Activated CD8-positive, alpha-beta T cell treated with anti-CD3 and anti-CD28 coated beads, Interleukin-2, amount 10 ng/mL, durations not matched to agents 7 days and 5 days (primary cell): ENCODE measurements at places on chromosomes 3 and 15. TPM values are rescaled to one million over a fixed set of nuclear protein-coding genes. Genes with fewer than 3 reads are reported as not detected.
A peak's percentile ranks its signal among the peaks of the same experiment; 100 is the strongest.

Gene SNTN
- not detected for total RNA-seq

Gene TAGLN3
- not detected for total RNA-seq

Gene RYR3
- total RNA-seq, result not detected

Gene ITIH1
- not detected for total RNA-seq

Gene CYP1A2
- not detected for total RNA-seq

Gene CFAP44
- 4.5 TPM for total RNA-seq

Gene CCDC12
- total RNA-seq, result 59.4 TPM

Gene SLC35A5
- 21.0 TPM for total RNA-seq

DNA sequence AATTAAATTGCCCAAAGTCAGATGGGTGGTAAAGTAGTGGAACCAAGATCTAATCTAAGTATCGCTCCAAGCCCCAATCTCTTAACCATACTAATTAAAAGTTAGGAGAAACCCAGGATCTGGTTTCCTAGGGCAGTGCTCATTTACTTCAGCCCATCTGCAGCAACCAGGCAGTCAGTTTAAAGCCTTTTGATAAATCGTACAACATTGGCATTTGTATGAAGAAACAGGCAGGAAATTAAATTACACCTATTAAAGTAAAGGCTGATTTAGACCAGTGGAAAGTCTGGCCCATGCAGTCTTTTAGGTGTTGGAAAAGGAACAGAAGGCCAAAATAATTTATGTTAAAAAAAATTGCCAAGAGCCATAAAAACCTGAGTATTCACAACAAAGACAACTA lies 594.4 kb upstream of the UBE2E2 start:
- DNase-seq, result no peak

- no peak for DNase-seq
Measured at GRCh38 chr3:96756516-96756915, 57.9 kb upstream of the EPHA6 start.

DNA sequence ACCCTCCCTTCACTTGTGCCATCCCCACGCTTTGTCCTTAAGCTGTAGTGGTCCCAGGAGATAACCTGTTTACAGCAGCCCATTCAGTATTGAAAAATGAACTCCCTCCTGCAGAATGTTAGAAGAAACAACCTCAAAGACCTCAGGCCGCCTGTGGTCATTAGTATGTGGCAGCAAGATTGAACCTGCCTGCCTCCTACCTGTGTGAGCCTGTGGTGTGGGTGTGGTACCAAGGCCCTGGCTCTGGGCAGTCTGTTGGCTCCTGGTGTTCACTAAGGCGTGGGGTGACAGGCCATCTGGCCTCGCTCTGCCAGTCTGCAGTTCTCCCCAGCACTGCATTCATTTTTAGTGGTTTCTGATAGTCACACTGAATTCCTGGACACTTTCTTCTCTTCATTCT lies 21.0 kb downstream of the LSM3 start:
- no peak for DNase-seq

DNA sequence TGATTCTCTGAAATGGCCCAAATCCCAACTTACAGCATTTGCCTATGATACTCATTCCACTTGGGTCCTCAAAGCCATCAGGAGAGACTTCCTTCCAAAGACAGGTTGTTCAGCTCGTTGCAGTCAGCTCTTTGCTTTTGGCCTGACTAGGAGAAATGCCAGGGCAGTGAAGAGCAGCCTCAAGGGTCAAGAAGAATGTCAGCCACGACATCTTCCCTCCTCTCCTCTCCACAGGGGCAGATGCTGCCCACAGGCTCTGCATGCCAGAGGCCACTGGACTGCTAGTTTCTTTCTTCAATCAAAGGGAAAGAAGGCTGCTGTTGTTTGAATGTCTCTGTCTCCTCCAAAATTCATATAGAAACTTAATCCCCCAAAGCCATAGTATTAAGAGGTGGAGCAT lies 201.7 kb upstream of the PFN2 start:
- DNase-seq, result no peak

GRCh38 chr3:155912579-155913190 lies 42.2 kb downstream of the GMPS start:
- no peak for DNase-seq

DNA sequence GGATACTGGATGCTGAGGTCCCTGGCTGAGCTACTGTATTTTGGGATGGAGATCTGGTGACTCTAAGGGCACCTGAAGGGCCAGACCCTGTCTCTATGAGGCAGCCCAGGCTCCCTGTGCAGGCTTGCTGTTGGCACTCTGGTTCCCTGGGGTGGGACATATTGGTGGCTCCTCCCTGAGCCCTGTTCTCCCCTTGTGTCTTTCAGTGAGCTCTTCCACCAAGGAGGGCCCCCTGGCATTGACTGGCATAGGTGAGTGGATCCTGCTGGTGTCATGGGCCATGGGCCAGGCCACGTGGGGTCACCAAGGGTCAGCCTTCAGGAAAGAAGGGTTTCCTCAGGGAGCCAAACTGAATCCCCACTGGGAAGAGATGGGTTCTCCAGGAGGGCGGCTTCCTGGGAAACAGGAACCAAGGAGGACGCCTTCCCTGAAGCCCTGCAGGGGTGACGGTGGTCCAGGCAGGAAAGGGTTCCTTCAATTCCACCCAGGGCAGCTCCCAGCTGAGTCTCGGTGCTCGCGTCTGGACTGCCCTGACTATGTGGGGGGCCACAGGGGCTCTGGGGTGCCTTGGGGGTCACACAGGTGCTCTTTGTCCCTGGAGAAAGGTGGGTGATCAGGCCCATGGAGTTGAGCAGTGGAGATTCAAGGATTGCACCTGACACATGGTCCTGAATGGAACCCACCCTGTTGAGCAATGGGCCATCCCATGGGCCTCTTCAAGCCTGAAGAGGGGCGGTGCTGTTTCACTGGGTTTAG lies 220.4 kb downstream of the SNRPN start:
- DNase-seq, result peak; percentile 5

DNA sequence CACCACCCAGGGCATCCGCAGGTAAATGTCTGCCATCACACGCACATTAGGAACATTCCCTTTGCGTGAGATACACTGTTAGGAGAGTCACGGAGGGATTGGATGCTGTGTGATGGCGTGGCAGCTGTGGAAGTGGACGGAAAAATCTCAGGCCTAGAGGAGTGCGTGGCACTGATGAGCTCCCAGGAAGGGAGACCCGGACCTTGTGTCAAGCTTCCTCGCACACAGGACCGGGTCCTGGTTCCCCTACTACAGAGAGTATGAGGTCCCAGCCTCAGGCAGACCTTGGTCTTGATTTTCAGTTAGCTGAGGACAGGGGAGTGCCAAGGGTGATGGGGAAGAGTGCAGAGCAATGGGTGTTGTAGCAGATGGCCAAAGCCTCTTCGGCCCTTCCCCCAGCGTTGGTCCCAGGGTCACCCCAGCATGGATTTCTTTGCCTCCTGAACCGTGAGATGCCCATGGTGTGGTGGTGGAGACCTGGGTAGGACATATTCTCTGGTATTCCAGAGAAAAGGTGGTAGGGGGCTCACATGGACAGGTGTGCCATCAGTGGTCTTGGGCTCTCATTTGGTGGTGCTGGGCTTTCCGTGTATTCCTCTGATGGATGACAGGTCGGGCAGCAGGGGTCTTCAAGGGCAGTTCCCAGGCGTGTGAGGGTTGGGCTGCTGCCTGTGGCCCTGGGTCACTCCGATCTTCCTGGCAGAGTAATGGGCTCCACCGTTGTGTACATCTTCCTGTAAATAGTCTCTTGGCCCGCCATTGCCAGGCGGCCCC lies 105.1 kb downstream of the SNRPN start:
- no peak for DNase-seq

GRCh38 chr3:138082085-138082991 lies 33.1 kb downstream of the DZIP1L start:
- DNase-seq, result peak; percentile 39

DNA sequence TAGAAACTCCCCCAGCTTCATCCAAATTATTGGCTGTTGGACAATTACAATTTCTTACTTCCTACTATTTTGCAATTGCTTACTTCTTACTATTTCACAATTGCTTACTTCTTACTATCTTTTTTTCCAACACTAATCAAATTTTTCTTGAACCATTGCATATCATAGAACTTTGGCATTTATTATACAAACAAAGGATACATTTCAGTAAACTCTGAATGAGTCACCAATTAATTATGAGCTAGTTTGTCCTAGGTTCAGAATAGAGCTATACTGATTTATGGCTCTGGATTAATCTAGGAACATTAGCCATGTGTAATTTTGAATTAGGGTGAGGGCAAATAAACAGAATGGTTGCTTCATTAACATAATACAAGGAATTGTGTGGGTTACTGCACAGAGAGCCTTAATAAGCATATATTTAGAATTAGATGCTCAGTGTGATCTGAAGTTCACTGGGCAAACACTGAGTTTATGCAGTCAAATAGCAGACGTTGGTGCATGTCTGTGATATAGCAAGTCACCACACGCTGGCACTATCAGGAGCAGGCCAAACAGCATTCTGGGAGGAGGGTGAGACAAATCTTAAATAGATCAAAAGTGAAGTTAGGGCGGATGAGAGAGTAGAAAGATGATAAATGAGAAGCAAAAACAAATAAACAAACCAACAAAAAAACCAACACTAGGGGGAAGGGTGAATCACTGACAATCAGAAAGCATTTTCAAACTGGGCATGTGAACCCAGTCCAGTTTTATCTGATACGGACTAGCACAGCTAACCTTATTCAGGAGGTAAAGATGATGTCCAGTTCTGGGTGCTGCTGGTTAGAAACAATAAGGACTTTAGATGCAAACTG lies 21.5 kb downstream of the GABRR3 start:
- DNase-seq, result no peak

DNA sequence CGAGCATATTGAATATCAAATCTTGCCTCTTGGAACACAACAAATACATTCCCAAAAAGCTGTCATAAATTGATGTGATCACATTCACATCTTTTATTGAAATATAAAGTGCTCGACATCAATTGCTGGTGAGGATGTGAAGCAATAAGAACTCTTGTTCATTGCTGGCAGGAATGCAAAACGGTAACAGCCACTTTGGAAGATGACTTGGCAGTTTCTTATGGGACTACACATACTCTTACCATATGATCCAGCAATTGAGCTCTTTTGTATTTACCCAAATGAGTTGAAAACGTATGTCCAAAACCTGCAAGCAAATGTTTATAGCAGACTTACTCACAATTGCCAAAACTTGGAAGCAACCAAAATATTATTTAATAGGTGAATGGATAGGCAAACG lies 234.9 kb downstream of the CACNA2D3 start:
- no peak for DNase-seq

DNA sequence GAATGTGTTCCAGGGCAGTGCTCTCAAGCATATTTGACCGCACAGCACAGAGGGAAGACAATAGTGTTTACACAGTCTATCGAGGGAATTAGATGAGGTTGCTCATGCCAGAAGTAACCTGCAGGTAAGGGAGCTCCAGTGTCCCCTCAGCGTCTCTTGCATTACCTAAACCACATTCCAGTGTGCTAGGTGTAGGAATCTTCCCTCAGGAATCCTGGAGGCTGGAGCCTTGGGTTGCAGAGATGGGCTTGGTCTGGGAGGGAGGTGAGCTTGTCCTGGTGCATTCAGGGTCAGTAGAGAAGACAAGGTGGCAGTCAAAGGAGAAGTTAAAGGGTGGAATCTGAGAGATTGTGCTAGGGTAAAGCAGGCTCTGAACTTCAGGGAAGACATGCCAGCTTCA lies 56.3 kb downstream of the SOX14 start:
- DNase-seq, result no peak

DNA sequence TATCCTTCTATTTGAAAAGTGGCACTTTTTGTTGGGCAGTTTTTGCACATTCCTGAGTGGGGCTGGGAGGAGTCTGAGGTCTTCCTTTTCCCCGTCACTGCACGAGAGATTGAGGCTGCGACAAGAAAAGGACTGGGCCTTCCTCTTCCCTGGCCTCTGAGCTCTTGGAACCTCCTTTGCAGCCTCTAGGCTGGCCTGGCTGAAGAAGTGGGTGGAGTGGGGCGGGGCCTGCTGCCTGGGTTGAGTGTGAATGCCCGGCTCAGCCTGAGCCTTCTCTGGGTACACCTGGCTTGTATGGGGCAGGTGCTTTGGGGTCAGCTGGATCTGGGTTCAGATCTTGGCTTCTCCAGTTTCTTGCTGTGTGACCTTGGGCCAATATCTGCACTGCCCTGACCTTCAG lies 43.1 kb downstream of the PLXNA1 start:
- no peak for DNase-seq

DNA sequence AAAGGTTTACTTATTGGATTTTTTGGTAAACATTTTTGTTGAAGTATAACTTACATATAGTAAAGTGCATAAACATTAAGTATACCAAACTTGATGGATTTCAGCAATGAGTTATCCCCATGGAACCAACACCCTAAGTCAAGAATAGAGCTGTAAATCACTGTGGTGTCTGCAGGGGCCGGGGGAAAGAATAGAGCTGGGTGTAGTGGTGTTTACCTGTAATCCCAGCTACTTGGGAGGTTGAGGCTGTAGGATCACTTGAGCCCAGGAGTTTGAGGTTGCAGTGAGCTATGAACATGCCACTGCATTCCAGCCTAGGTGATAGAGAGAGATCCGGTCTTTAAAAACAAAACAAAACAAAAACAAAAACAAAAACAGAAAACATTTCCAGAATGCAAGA lies 13.3 kb upstream of the FEM1B start:
- no peak for DNase-seq

GRCh38 chr3:38829404-38829803 lies 13.4 kb upstream of the SCN10A start:
- DNase-seq, result no peak

DNA sequence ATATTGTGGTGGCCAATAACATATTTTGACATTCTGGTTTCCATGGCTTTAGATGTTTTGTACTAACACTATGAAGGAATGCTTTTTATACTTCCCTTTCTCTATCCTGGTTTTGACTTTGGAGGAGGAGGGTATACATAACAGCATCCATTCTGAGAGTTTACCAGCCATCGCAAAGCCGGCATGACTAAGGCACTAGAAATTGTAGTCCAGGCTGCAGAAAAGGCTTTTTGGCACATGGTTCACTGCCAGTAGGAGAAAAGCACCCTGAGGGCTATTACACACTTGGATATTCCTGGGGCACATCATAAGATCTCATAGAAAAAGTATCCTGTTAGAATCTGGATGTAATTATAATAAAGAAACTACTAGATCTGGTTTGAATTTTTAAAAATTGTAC lies 101.8 kb downstream of the STT3B start:
- DNase-seq, result no peak

GRCh38 chr3:14376348-14377043 lies 25.9 kb upstream of the SLC6A6 start:
- no peak for DNase-seq

GRCh38 chr3:158107605-158108444 lies 1.6 kb upstream of the SHOX2 start:
- DNase-seq, result no peak

GRCh38 chr3:109532257-109533216 lies 195.2 kb upstream of the DPPA4 start:
- DNase-seq, result peak; percentile 63

DNA sequence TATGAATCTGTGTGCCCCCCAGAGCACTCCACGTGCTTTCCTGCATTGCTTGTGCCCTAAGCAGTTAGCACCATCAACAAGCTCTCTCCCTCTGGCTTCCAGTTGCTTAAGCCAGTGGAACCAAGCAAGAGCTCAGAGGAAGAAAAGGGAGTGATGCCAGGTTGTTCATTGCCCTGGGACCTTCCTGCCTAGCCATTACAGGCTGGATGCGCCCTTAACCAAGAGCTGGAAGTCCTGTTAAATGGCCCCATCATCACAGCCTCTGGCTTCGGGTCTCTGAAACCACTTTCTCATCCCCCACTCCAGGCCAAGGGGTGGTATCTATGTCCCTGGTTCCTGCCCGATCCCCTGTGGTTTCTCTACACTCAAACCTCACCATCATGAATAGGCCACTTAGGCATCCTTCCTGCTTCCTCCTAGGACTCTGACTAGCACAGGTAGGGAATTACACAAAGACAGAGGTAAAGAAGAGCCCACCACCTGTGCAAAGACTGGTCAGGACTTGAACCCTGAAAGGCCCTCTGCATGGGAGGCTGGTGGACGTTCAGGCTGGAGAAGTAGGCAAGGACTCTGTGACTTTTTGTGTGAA lies 309.5 kb upstream of the TRIM42 start:
- DNase-seq, result no peak
